ENCODE measurements at places on chromosomes 16 and 17.

GRCh38 chr17:21214777-21215541 lies 998 bp upstream of the TMEM11 start:
- DNase-seq: peak; percentile 20

GRCh38 chr16:24728891-24729242 lies 584 bp upstream of the TNRC6A start:
- DNase-seq: no peak

- no peak for DNase-seq
Measured at GRCh38 chr17:56608944-56609343, 15.4 kb downstream of the NOG start.

- DNase-seq: no peak
Measured at GRCh38 chr16:54509456-54509855, 222.9 kb upstream of the IRX3 start.

DNA sequence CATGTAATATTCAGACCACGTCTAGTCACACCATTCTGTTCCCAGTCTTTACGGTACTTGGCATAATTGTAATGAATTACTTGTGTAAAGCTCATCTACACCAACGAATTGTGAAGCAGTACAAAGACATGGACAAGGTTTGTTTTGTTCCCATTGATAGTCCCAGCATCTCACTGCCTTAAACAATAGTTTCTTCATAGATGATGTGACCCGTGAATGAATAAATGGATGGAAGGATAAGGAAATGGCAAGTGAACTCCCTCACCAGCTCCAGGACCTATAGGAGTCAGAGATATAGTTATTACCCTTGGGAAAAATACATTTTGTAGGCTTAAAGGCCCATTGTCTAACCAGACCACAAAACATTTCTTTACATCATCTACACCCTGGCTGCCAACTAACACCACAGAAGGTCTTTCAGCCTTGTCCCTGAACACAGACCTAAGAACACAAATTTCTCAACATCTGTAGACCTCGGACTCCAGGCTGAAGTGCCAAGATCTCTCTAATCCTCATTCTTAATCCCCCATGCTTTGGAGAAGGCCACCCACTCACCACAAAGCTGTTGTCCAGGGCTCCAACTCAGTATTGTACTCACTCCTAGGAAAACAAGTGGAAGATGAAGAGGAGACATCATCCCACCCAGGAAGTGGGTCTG lies 38.2 kb downstream of the MAF start:
- DNase-seq: no peak

- DNase-seq: no peak
Measured at GRCh38 chr16:4142268-4142667, 26.0 kb upstream of the ADCY9 start.

DNA sequence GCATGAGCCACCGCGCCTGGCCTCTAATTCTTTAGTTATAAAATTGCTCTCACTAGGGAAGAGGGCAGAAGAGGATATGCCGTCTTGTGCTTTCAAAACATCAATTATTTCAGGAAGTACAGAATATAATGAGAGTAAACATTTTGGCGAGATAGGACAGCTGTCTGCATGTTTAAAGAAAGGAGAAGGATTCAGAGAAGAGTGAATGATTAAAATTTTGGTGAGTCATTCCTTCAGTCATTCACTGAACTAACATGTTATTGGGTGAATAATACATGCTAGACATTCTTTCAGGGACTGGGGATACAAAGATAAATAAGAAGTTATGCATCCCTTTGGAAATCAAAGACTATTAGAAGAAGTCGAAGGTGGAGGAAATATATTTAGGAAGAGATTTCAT lies 590.3 kb upstream of the GOT2 start:
- DNase-seq: no peak

- no peak for DNase-seq
Measured at GRCh38 chr17:72618001-72618509, 474.4 kb downstream of the SLC39A11 start.

GRCh38 chr16:30604316-30604947 lies 5.8 kb downstream of the ZNF689 start:
- DNase-seq: no peak

- DNase-seq: no peak
Measured at GRCh38 chr17:65154770-65155589, 17.8 kb downstream of the RGS9 start.

GRCh38 chr16:89085755-89086154 lies 7.9 kb upstream of the ACSF3 start:
- DNase-seq: no peak

GRCh38 chr17:40087903-40088718 lies 12.3 kb downstream of the NR1D1 start:
- DNase-seq: no peak

GRCh38 chr16:70163596-70163995 lies 10.0 kb upstream of the CLEC18C start:
- no peak for DNase-seq

GRCh38 chr16:57446531-57447185 lies 527 bp downstream of the CIAPIN1 start:
- DNase-seq: no peak

DNA sequence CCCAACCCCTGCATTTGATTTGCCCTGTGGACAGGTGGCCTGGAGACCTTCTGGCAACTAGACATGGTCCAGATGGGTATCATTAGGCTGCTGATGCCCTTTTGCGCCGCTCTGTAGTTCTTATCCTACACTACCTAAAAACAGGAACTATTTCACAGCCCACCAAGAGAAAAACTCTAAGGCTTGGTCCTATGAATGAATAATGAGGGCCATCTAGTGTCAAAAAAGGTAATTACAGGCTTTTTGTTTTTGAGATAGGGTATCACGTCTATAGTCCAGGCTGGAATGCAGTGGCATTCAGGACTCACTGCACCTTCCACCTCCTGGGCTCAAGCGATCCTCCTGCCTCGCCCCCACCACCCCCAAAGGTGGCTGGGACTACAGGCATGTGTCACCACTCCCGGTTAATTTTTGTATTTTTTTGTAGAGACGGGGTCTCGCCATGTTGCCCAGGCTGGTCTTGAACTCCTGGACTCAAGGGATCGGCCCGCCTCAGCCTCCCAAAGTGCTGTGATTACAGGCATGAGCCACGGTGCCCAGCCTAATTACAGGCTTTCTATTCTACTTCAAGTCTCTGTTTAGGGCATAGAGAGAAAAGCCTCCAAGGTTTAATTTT lies 20.9 kb downstream of the COIL start:
- peak; percentile 66 for DNase-seq

GRCh38 chr17:74798239-74798707 lies 22.1 kb upstream of the NAT9 start:
- DNase-seq: no peak

GRCh38 chr17:43779145-43780125 lies 658 bp upstream of the DUSP3 start:
- peak; percentile 48 for DNase-seq

- DNase-seq: no peak
Measured at GRCh38 chr17:45130681-45131615, 1.4 kb downstream of the PLCD3 start.

GRCh38 chr17:58092797-58093385 lies 9.7 kb downstream of the DYNLL2 start:
- DNase-seq: no peak

- peak; percentile 81 for DNase-seq
Measured at GRCh38 chr17:41648411-41649195, 24.2 kb upstream of the KRT17 start.

DNA sequence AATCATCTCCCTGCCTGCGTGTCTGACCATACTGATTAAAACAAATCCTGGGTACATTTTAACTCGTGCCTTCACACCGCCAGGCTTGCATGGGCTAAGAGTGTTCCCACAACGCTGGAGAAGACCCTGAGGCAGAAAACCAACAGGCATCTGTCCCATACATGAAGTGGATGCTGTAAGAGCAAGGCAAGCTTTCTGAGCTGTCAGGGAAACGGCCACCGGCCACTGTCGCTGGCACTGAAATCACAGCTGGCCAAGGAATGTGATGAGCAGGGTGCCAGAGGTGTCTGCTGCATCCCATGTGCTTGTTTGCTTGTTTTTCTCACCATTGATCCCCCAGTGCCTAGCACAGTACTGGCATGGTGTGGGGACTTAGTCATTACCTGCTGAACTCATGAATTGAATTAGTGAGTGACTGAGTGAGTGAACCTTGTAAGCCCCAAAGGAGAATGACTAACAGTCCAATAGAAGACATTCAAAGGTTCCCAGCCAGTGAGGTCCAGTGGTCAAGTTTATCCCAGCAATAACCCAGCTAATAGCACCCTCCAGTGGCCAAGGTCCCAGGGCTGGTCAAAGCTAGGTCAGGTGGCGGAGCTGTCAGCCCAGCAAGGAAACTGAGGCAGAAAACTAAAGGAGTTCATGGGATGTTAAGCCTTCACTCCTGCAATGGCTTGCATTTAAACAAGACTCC lies 92.7 kb upstream of the CDH5 start:
- no peak for DNase-seq

DNA sequence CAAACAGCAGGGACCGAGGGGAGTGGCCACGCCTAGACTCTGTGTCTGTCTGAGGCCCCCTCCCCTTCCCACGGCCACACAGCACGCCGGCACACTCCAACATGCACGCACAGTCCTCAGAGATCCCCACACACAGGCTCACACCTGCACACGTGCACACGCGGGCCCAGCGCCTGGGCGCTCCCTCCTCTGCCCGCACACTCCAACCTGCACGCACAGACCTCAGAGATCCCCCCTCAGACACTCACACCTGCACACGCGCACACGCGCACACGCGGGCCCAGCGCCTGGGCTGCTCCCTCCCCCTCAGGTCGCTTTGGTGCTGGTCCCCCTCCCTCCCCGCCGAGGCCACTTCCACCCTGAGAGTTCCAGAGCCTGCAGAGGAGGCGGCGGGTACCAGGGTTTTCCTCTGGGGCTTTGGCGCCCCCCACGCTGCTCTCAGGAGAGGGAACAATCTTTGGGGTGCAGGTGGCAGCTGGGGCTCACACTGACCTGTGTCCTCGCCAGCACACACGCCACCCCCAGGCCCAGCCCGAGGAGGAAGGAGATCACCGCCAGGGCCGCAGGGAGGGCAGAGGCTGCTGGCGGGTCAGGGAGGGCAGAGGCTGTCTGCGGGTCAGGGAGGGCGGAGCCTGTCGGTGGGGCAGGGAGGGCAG lies 1.6 kb downstream of the CD7 start:
- DNase-seq: no peak

DNA sequence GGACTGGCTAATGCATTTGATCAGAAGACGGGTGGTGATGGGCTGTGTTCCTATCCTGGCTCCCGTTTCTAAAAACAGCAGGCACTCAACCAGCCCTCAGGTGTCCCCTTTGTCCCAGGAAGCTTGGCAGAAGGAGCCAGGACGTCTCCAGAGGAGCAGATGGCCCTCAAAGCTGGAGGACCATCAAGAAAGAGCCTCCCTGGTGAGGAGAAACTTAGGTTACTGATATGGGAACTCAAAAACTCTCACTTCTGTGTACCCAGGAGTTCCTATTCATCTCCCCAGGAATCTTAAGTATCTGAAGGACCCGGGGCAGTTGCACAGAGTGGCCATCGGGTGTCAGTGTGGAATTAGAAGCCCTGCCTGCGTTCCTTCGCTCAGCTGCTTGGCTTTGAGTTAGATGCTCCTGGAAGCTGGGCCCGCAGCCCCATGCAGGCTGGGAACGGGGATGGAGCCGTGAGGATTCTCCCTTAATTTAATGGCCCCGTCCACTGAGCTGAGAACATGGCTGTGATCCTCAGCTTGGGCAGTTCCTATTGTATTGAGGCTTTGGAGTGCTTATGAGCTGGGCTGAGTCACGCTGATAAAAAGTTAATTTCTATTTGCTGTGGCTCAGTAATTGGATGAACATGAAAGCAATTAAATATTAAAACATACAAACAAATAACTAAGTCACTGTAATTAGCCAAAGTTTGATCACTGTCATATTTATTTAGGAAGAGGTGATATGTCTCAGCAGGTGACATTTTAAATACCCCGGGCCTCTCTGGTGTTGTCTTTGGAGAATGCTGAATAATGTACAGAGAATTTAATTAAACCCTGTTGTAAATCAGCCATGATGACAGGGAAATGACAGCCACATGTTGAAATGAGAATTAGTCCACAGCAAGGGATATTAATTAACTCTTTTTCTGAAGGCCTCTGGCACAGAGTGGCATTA lies 402.1 kb downstream of the SEC14L1 start:
- peak; percentile 85 for DNase-seq

- no peak for DNase-seq
Measured at GRCh38 chr17:81286491-81287145, 8.5 kb downstream of the SLC38A10 start.

- DNase-seq: no peak
Measured at GRCh38 chr17:32793841-32794240, 83.1 kb downstream of the MYO1D start.

GRCh38 chr16:1494129-1494640 lies 1.0 kb downstream of the TELO2 start:
- DNase-seq: no peak

GRCh38 chr17:27559506-27560481 lies 71.2 kb upstream of the LGALS9 start:
- no peak for DNase-seq

DNA sequence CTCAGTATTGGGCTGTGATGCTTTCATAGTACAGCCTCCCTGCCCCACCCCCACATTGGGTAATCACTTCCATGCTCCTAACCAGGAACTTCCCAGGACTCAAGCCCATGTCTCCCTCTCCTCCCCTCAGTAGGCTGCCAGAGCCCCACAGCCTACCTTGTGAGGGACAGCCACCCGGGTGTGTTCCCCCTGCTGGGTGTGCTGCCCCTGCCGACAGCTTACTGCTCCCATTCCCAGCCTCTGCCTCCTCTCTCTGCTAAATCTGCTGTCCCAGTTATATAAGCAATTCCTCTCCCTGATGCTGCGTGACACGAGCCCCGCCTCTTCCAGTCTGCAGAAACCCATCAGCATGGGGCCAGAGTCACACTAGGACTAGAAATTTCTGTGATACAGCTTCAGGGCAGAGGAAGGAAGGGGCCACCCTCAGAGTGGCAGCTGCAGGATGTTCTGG lies at the start of gene RSKR:
TSS of gene RSKR (minus strand) at position 255 of the 451 bp plus-strand sequence. CDS start at position 231, 24 bp downstream.
- DNase-seq: no peak

GRCh38 chr17:1882836-1883235 lies 53.0 kb downstream of the RPA1 start:
- peak; percentile 20 for DNase-seq

- no peak for DNase-seq
Measured at GRCh38 chr16:84913315-84913714, 93.5 kb downstream of the CRISPLD2 start.

DNA sequence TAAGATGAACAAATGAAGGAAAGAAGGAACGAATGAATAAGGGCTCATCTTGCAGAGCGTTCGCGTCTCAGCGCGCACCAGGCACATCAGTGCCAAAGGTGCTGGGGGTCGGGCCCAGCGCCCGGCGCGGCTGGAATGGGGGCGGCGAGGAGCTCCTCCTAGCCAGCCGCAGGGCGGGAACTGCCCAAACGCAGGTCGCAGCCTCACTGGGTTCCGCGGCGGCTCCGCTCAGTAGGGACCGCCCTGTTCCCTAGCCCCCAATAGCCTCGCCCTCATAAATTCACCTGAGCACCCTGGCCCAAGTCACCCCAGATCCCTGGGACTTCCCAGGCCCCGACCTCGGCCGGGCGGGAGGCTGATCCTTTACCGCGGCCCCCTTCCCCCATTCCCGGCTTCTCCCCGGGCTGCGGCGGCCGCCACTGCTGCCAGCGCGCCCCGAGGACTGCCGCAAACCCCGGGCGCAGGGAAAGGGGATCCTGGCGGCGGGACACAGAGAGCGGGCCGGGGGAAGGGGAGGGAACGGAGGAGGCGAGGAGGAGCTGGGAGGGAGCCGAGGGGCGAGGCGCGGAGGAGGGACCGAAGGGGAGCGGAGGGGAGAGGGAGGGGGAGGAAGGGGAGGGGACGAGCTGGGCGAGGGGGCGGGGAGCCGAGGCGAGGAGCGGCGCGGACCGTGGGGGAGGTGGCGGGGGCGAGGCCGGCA lies 377 bp upstream of the CRHR1 start:
- peak; percentile 59 for DNase-seq

GRCh38 chr16:85782451-85782850 lies 16.9 kb downstream of the EMC8 start:
- DNase-seq: no peak
